ENCODE measurements at places on chromosomes 4 and X. TPM values are rescaled to one million over a fixed set of nuclear protein-coding genes. Genes with fewer than 3 reads are reported as not detected.

NKX3-2 gene
- total RNA-seq, result 0.12 TPM

ZDHHC15 gene
- not detected for total RNA-seq

EVC2 gene
- not detected for total RNA-seq

LRBA gene
- total RNA-seq, result 25.7 TPM

APOOL gene
- total RNA-seq, result 36.2 TPM

MBNL3 gene
- total RNA-seq, result 0.12 TPM

CLCN4 gene
- total RNA-seq, result 3.4 TPM

CXCR3 gene
- total RNA-seq, result not detected

DDIT4L gene
- 46.5 TPM for total RNA-seq

F8A3 gene
- 1.0 TPM for total RNA-seq

CSAG1 gene
- total RNA-seq, result not detected

MAP7D2 gene
- total RNA-seq, result 0.23 TPM

ARHGAP6 gene
- total RNA-seq, result not detected

FAM47A gene
- total RNA-seq, result not detected

TLL1 gene
- 0.20 TPM for total RNA-seq

RAI2 gene
- not detected for total RNA-seq

FGF13 gene
- 55.3 TPM for total RNA-seq

CXCL11 gene
- total RNA-seq, result not detected

SPARCL1 gene
- total RNA-seq, result not detected

SOX3 gene
- total RNA-seq, result not detected

WNK3 gene
- 0.67 TPM for total RNA-seq

RASL11B gene
- 0.20 TPM for total RNA-seq

NAT8L gene
- 7.1 TPM for total RNA-seq

SLC7A11 gene
- total RNA-seq, result 225 TPM

EXOC1L gene
- total RNA-seq, result not detected

STPG2 gene
- total RNA-seq, result not detected

RBMX gene
- 325 TPM for total RNA-seq

MUC7 gene
- not detected for total RNA-seq

CSAG2 gene
- not detected for total RNA-seq

MAGEA12 gene
- total RNA-seq, result not detected

Data from NCI-H460 (cell line).